ENCODE measurements at places on chromosomes 12 and 14.

DNA sequence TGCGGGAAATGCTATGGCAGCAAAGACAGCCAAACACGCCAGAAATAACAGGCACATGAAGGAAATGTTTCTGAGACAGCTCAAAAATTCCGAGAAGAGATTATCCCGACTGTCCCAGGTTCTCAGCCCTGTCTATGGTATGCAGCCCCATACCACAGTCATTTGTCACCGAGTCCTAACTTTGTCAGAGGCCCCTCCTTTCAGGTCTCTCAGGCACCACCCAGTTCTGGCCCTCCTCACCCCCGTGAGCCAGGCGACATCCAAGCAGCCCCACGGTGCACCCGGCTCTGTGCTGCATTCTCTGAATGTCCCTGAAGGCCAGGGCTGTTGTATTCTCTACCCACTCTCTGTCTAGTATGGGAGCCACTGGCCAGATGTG lies 24.0 kb downstream of the SSH1 start:
- DNase-seq, result no peak

DNA sequence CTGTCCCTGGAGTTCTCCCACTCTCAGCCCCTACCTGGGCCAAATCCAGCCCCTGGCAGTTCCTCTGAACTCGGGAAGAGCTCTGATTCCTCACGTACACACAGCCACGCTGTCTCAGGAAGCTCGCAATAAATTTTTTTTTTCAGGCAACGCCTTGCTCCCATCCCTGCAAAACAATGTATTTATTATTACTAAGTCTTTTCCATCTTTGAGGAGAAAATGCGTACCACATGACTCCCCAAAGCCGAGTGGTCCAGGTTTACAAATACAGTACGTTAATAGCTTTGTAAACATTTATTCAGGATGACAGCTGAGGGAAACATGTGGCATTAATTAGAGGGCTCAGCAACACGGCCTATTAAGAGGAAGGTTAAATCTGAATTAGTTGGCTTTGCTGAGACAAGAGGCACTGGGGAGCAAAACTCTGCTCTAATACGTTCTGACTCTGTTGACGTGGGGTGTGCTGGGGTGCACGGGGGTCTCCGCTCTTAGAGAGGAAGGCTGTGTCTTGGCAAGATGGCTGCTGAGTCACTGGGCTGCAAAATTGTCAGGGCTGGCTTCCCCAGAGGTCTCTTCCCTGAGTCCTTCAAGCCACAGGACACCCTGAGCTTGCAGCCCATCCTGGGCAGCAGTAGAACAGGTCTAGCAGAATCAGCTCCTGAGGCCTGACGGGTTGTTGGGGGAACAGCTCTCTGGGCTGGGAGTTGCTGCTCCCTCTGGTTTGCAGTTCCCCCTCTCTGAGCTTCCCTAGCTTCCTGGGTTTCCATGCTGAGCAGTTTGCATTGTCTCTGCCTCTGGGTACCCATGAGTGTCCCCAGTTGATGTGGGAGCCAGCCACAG lies 185.2 kb upstream of the TBX3 start:
- DNase-seq, result no peak

DNA sequence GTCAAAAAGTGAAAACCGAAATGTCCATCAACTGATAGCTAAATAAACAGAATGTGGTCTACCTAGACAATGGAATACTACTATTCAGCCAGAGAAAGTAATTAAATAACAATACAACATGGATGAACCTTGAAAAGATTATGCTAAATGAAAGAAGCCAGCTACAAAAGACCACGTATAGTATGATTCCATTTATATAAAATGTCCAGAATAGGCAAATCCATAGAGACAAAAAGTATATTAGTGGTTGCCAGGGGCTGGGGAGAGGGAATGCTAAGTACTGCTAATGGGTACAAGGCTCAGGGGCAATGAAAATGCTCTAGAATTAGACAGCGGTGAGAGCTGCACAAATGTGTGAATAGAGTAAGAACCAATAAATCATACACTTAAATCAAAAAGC lies 29.9 kb downstream of the CDC42BPB start:
- no peak for DNase-seq

GRCh38 chr12:18496156-18496555 lies 234.8 kb downstream of the PIK3C2G start:
- DNase-seq, result no peak

DNA sequence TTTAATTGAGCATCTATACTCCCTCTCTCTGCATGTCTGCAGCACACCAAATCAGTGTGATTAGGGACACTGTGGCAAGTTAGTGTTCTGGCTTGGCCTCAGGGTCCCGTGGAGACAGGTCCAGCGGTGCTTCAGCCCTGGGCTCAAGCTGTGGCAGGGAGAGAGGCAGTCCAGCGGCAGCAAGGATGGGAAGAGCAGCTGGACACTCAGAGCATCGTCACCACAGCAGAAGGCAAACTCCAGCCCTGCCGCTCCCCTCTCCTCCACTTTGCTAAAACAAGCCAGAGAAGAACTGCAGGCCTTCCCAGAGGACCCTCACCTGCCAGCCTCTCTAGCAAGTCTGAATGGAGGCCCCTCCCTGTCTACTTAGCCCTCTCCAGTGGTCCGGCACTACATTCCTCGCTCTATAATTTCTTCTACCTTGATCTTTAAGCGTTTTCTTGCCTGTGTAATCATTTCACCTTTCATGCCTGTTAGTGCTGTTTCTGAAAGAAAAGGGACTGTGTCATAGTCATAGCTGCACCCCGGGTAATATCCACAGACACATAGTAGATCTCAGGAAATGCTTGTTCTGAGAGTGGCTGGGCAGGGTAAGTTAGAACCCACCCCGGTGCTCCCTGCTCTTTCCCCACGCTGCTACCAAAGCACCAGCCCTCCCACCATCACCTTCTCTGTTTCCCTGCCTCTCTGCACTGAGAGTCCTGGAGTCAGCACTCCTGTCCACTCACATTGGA lies 22.1 kb downstream of the ZFP36L1 start:
- no peak for DNase-seq

DNA sequence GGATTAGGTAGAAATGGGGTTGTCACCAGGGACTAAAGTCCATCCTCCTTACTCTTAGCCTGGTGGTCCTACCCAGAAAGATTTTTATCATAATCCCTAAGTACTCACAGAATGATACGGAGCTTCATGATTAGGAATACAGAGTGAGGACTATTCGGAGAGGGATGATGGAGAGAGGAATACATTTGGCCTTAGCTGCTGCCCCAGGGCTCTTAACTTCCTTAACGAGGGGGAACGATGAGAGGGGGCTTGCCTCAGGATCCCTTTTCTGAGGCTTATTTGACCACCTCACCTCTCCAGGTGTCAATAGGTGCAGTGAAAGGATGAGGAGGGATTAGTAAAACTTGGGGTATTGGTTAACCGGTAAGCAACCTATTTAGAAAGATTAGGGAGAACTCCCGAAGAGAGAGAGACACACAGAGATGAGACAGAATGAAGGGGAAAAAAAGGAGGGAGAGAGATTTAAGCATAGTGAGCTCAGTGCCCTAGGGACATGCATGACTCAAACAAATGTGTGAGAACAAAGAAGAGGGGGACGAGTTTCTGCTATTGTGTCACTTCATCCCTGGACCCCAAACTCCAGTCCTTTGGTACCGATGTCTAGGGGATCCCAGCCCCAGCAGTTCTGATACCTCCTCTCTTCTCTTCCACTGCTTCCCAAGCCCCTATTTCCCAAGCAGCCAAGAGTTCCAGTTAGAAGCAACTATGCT lies 1.1 kb downstream of the NFE2 start:
- no peak for DNase-seq

- DNase-seq, result no peak
Observed at GRCh38 chr12:82627799-82628198, 58.9 kb upstream of the TMTC2 start.

DNA sequence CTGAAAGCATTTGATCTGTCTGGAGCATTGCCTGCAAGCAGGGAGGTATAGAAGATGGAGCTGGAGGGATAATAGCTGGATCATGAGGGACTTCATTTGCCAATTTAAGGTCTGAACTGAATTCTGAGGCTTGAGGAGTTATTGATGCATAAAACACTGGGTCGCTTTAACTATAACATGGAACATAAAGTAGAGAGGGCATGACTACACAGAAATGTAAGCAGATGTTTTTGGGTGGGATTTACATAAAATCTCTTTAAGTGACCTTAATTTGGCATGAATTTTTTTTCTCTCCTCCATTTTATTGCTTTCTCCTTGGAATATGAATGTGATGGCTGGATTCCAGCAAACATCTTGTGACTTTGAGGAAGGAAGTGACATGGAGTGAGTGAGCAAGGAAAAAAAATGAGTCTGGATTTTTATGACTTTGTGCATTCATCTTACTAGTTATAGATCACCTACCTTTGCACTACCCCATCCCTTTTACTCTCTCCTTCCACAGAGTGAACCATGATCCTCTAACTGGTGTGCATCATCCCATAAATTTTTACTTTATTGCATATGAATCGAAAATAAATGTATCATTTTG lies 356.0 kb downstream of the DUSP6 start:
- no peak for DNase-seq

GRCh38 chr12:83514372-83514771 lies 827.7 kb downstream of the TMTC2 start:
- no peak for DNase-seq

- no peak for DNase-seq
Observed at GRCh38 chr14:22952418-22952817, 4.5 kb downstream of the HAUS4 start.

DNA sequence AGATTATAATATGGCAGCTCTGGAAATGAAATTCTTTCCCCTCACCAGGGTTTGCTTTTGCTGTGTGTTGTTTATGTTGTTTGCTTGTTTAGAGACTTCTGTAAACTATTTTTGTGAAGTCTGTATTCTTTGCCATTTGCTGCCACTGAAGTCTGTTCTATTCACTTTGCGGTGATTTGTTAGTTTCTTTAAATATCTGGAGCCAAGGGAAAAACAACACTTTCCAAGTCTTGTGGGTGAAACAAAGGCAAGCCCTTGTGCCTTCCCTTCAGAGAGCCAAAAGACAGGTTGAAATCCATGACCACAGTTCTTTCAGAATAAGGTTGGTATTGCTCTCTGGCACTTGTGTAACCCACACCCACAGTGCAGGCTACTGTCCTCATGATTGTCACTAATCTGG lies 59.5 kb upstream of the RNU6-7 start:
- DNase-seq, result no peak

DNA sequence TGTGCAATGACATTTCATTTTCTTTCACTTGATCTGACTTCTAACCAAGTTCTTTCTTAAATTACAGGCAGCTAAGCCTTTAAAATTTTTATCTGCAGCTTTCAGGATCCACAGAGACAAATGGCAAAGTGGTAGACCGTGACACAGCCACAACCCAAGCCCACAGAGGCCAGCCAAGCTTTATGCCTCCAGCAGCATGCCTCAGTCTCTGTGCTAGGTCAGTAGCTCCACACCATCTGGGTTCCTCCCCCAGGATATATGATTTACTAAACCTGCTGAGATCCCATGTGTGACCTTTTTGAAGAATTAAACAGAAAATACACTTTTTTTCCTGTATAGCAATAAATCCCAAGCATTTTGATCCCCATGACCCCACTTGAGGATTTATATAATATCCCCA lies 290.4 kb upstream of the CAND1 start:
- DNase-seq, result no peak

All from KG1 (cell line).